Substantia nigra (tissue), 51 donors: ENCODE measurements at places on chromosomes 6 and 20.

DNA sequence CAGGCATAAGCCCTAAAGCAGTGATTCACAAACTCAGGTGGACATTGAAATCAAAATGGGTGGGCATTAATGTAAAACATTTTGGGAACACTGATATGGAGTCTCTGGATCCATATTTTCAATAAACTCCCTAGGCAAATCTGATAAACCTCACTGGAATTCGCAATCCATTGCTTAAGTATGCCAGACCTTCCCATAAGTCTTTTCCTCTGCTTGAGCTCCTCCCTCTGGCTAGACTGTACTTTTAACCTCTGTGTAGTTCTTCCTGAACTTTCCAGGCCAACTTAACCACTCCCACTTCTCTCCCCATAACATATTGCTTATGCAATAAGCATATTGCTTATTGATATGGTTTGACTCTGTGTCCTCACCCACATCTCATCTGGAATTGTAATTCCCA is 629.7 kb upstream of the IMPG1 start:
- no peak for DNase-seq

DNA sequence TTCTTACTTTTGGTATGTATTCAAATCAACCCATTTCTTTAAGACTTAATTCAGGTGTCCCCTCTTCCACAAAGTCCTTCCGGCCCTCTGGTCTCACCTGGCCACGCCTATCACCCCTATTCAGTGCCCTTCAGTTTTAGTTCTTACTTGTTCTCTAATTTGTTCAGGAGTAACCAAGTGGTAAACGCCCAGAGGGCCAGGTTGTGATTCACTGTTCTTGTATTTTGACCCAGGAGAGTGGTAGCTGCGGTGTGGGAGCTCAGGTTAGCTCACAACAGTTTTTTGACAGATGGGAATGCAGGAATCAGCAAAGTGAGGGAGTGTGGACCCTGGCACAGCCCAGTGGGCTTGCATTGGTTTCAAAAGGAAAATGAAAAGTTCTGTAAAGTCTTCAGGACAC is 81.7 kb upstream of the RIPOR2 start:
- DNase-seq = no peak

- no peak for DNase-seq
These were observed 39.7 kb downstream of the SIRPA start for GRCh38 chr20:1934721-1935573.

DNA sequence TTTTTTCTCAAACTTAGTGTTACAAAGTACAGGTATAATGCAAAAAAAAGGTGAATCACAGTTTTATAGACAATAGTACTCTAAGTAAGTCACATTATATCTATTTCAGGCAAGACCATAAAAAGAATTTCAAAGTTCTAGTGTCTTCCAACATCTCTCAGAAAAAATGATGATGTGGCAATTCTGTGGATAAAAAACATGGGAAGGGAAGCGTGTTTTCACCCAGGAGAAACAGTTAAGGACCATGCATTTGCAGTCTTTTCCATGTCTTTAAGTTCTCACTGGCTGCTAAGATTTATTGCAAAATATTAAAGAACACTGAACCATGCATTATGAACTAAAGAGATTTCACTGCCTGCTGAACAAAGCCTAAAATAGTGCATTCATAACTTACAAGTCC is 1.8 kb downstream of the SSR1 start:
- DNase-seq = no peak

DNA sequence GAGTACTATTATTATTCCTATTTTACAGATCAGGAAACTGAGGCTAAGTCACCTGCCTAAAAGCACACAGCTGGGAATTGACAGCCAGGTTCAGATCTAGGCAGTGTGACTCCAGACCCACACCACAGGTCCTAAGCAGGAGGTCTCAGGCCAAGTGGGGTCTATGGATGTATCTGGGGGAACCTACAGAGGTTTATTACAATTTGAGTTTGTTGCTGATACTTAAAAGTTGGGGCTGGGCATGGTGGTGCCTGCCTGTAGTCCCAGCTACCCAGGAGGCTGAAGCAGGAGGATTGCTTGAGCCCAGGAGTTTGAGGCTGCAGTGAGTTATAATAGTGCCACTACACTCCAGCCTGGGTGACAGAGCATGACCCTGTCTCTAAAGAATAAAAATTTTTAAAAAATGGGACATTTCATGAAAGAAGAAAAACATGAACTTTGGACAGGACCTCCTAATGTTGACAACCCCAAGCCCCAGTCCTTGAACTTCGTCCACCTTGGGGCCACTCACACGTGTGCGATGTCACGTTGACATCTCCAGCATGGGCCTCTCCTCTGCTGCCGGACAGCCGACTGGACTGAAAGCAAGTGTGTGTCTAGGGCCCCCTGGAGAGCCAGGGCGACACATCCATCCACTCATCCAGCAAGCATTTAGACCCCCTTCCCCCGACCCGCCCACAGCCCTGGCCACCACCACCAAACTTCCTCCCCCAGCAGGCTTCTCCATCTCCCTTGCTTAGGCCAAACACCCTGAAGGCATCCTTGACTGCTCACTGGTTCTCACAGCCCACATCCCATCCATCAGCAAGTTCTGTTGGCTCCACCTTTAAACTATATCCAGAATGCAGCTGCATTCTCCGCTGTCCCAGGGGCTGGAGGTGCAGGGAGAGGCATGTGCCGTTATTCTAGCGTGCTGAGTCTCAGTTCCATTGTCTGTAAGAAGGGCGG is 40.0 kb downstream of the NOL4L start:
- DNase-seq = no peak

GRCh38 chr6:28988536-28989311 is 16.4 kb downstream of the ZNF311 start:
- DNase-seq = no peak

DNA sequence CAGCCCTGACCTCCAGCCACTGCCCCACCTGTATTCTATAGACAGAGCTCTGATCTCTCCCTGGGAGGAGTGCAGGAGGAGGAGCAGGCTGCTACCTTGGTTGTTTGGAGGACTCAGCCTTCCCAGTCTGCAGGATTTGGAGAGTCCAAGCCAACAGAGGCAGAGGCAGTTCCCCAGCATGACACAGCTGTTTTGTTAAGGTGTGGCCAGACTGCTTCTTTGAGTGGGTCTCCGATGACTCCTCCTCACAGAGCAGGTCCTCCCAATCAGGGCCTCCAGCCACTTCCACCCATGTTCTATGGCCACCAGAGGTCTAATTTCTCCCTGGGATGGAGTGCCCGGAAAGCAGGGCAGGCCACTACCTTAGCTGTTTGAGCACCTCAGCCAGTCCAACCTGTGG is 203.5 kb downstream of the HACE1 start:
- no peak for DNase-seq

- no peak for DNase-seq
These were observed 7.9 kb downstream of the IGF2R start for GRCh38 chr6:159976686-159977254.

GRCh38 chr6:24851086-24851485 is 52.4 kb upstream of the ARMH2 start:
- DNase-seq = no peak

GRCh38 chr6:75077701-75078100 is 128.2 kb downstream of the COL12A1 start:
- no peak for DNase-seq

DNA sequence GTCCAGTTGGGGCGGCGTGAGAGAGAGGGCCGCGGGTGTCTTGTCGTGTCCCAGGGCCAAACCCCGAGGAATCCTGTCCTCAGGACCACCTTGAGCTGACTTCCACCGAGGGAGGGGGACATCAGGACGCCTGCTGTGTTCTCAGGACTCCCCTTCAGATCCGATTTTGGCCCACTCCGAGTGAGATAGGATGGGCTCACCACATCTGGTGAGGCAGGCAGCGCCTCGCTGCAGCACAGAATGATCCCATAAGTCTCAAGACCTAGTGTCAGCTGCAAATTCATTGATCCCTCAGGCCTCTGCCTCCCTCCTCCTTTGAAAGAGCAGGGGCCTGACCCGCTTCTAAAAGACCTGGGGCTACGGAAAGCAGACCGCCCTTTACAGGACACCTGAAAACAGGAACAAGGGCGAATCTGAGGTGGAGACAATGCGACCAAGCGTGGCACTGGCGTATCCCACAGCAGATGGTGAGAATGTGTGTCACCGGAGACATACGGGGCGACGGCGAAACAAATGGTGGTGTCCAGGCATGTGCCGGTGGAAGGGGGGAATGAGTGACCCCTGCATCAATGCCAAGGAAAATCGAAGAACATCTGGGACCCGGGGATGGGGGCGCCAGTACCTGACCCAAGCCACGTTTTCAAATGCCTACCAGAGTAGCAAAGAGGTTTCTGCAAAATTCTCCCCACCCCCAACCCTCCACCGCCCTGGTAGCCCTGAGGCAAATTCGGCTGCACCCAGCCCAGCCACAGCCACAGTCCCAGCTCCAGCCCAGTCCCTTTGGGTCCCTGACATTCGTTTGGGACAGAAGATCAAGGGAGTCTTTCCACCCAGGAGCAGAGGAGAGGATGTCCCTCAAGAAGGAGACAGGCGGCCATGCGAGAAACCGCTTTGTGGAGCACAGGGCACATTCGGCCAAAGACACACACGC is 162.1 kb upstream of the ZNF337 start:
- no peak for DNase-seq

- no peak for DNase-seq
These were observed 124.5 kb downstream of the TAF4 start for GRCh38 chr20:61940976-61941720.

DNA sequence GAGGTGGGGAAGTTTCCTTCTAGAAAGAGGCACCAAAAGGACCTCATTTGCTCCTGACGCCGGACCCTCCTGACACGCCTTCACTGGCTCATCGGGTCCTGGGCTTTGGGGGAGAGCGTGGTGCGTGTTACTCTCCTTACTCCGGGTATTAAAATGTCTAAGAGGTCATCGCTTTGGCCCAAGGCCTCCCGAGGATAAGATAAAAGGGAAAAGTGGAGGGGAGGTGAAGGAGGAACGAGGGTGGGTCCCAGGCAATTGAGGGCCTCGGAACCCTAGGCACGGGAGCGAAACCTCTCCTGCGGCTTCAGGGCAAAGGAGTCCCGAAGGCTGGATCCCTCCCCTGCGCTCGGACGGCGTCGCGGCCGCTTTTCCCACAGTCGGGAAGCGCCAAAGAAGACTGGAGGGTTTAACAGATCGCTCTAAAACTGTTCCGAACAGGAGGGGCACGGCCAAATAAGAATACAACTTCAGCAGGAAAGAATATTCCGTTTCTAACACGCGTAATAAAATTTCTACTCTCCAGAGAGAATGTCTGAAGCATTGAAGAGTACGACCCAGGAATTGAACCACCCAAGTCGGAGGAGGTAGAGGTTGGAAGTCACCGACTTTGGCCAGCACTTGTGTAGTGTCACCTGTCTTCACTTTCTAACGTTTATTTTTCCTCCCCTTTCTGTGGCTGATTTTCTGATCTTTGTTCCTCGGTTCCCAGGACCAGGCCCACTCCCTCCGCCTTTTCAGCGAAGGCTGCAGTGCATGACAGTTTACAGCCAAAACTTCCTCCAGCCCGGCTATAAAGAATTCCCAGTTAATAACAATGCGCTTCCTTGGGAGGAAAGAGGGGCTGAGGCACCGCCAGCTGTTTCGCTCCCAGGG is 2.1 kb upstream of the TBXT start:
- no peak for DNase-seq

DNA sequence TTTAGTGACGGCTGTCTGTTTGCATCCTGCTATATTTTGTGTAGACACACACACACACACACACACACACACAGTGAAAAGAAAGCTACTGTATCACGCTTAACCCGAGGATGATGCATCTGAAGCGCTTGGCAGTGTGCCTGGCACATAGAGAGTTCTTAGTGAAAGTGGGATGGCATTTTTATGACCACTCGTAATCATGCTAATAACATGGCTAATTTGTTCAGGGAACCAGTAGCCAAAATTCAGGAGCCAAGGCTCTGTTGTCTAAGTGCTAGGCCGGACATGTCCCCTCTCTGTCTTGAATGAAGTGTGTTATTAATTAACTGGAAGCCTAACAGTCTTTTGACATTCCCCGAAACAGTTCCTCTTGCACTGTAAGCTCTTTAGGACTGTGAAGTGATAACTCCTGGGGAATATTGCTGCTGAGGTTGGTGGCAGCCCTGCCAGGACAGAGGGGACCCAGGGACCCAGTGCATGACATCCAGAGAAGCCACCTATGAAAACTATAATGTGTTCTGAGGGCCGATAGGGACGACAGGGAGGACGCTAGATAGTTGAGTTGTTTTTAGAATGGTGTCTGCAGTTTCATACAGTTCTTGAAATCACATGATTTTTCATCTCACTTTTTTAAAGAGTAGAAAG is 45.0 kb upstream of the IRF4 start:
- DNase-seq = no peak

GRCh38 chr20:14415467-14415866 is 78.1 kb upstream of the FLRT3 start:
- no peak for DNase-seq

DNA sequence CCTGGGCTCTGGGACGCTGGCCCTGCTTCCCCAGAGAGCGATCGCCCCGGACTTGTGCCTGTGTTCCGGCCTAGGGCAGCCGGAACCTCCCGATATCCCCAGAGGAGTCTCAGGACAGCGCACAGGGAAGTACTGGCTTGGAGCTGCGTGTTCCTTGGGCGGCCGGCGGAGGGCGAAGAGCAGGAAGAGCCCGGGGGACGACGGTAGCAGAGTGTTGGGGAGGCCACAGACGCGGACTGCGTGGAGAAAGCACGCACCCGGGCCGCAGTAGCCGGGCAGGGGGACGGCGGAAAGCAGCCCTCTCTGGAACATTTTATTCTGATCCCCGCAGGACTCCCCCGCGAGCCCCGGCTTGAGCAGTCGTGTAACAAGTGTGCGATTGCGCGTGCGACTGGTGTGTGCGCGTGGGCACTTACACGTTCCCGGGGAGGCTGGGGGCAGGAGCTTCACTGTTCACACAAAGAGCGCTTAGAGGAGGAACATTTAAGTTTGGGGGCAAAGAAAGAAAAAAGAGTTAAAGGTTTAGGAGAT is 36.1 kb downstream of the NCR2 start:
- no peak for DNase-seq

DNA sequence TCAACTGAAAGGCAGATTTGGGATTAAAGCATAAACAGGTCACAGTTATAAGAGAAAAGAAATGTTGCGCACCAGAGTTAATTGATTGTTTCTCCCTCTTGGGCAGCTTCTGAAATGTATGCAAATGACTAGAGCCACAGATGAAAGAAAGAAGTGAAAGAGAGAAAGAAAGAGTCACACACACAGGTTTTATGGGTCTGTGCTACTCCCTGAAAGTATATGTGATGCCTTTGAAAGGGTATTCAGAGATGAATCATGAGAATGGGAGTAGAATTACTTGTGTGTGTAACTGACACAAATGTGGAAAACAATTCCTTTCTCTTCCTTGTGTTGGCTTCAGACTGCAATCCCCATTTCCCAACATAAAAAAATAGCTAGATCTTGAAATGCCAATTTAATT is 196.9 kb downstream of the FOXA2 start:
- DNase-seq = no peak

- no peak for DNase-seq
These were observed 640.2 kb upstream of the MMS22L start for GRCh38 chr6:97923249-97923648.

DNA sequence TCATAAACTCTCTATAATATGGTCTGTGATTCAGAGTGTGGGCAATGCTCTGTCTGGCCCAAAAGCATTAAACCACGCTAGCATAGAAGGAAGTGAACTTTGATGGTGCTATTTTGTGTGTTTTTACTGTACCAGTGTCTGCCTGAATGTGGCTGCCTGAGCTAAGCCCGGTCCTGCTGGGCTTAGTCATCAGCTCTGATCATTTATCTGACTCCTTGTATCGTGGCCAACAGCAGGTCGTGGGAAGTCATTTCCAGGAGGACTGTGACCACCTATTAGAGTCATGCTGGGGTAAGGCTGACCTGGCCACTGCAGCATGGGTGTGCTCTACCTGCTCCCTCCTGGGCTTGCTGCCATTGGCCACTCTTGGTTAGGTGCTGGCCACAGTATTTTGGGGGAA is 239.1 kb upstream of the CEP162 start:
- no peak for DNase-seq

- DNase-seq = no peak
These were observed 90.5 kb upstream of the FERMT1 start for GRCh38 chr20:6213311-6213710.
